Activated T-helper 9 cell treated with anti-CD3 and anti-CD28 coated beads, Interleukin-2, amount 50 U/mL, for 16 hours (primary cell): ENCODE measurements at places on chromosomes 4 and X.

DNA sequence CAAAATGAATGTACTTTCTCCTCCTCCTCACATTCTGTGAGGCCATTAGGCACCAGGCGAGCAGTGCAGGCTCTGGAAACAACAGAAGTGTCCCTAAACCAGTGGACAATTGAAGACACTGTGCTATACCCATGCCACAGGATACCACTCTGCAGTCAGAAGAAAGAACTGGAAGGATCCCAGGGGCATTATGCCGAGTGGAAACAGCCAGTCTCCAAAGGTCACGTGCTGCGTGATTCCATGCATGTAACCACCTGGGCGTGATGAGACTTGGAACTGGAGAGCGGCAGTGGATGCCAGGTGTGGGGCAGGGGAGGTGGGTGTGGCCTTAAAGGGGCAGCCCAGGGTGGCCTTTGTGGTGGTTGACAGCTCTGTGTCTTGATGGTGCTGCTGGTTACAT lies 139.4 kb downstream of the EVC2 start:
- no peak for DNase-seq

GRCh38 chr4:113823291-113823659 lies 61.7 kb upstream of the CAMK2D start:
- no peak for DNase-seq

DNA sequence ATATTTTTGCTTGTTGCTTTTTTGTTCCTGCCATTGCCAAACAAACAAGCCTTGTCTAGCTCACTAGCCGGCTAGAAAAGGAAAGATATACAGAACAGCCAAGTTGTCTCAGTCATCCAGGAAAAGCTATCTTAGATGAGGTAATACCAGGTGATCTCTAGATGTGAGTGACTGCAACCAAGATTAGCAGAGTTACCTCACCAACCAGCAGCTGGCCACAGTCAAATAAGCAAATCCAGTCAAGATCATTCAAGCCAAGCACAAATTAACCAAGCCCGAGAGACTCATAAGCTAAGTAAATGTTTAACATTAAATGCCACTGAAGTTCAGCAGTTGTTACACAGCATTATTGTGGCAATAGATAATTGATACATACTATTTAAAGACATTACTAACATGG lies 108.6 kb downstream of the CENPC start:
- DNase-seq: no peak

- no peak for DNase-seq
These were observed 2371.5 kb upstream of the TENM3 start for GRCh38 chr4:179871726-179872125.

GRCh38 chrX:73262991-73263390 lies 48.3 kb upstream of the NAP1L2 start:
- DNase-seq: no peak

GRCh38 chr4:76830964-76831703 lies 66.8 kb downstream of the SOWAHB start:
- no peak for DNase-seq

DNA sequence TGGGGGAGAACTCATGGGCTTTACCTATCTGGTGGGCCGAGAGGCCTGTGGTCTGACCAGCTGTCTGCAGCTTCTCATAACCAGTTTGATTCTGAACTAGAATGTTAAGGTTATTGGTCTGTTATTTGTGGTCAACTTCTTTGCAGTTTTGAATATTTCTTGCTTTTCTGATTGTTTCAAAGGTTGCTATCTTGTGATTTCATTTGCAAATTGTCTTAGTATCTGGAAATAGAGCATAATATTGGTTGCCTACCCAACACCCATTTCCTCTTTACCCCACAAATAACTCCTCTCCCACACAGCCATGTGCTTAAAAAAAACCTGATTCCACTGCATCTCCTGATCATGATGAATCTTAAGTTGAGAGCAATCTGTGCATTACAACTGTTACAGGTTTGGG lies 39.1 kb upstream of the BMP2K start:
- DNase-seq: no peak

DNA sequence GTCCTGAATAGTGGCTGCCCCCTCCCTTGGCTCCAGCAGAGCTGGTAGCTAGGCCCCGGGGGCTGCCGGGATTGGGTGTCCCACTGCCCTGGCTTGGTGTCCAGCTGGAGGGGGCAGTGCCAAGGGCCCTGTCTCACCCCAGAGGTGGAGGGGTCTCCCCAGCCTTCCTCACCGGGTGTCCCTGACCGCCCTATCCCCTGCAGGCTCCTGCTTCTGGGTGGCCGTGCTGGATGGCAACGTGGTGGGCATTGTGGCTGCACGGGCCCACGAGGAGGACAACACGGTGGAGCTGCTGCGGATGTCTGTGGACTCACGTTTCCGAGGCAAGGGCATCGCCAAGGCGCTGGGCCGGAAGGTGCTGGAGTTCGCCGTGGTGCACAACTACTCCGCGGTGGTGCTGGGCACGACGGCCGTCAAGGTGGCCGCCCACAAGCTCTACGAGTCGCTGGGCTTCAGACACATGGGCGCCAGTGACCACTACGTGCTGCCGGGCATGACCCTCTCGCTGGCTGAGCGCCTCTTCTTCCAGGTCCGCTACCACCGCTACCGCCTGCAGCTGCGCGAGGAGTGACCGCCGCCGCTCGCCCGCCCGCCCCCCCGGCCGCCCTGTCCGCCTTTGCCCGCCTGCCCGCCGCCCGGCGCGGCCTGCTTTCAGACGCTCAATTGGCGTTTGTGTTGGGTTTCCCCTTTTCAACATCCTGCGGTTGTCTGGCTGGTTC lies 4.6 kb downstream of the NAT8L start:
- DNase-seq: no peak

GRCh38 chrX:134631426-134632346 lies 26.6 kb downstream of the PLAC1 start:
- DNase-seq: no peak

- DNase-seq: no peak
These were observed 12.6 kb downstream of the TAF1 start for GRCh38 chrX:71378732-71379131.

DNA sequence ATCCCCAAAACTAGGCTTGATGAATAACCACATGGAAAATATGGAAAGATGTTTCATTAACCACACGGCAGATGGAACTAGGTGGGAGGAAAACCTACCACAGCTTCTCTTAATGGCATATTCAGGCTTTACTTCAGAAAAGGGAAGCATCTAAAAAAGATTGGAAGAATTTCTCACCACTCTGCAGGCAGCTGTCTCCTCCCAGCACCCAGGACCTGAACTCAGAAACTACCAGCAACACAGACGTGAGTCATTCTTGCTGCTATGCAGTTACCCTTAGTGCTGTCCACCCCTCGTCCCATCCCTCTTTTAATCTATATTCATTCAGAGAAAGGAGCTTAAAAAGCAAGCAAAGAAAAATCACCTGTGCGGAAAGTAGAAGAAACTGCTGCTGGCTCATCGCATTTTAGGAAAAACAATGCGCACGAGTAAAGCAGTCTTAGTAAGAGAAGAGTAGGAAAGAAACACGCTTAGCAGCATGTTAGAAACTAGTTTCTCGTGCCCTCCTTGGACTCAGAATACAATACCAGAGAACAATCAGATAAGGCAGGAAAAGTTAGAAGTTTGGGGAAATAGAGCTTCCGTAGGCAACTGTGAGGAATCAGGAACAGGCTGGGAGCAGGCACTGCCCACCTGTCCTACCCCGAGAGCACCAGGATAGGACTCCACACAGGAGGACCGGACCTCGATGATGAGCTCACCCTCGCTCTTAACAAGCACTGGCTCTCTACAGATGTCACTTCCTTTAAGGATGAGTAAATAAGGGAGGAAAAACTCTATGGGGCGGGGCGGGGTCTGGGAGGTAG lies 48.1 kb upstream of the ENPP6 start:
- no peak for DNase-seq

DNA sequence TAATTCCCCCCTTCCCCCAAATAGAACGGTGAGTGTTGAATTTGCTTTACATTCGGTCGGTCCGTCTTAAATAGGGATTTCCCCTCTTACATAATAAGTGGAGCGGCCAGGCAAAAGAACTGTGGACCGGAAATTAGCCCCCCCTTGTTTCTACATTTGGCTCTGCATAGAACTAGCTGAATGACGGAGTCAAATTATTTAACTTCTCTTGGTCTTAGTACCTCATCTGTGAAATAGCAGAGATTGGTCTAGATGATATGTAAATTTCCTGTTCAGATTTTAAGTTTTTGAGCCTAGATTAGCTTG lies 1.3 kb downstream of the SPATA18 start:
- DNase-seq: no peak

GRCh38 chr4:41791557-41791956 lies 43.0 kb upstream of the PHOX2B start:
- DNase-seq: no peak

- no peak for DNase-seq
These were observed 68.7 kb upstream of the ADAD1 start for GRCh38 chr4:122309988-122310626.

DNA sequence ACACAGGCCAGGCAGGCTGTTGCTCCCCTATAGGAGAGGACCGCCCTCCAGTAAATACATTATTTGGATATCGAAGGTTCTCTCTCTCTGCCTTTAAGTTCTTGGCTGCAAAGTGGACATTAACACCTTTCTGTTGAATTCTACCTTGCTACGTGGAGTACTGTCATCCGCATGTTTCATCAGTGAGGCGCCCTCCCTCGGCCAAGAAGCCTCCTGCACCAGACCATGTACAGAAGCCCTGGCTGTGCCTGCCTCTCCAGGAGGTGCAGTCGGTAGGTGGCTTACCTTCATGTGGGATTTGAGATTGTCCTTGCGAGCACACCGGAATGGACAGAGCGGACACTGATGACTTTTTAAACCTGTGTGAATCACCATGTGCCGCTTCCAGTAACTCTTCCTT lies 46.7 kb downstream of the ZNF827 start:
- DNase-seq: no peak

GRCh38 chr4:73735231-73735630 lies 5.1 kb upstream of the CXCL8 start:
- no peak for DNase-seq

DNA sequence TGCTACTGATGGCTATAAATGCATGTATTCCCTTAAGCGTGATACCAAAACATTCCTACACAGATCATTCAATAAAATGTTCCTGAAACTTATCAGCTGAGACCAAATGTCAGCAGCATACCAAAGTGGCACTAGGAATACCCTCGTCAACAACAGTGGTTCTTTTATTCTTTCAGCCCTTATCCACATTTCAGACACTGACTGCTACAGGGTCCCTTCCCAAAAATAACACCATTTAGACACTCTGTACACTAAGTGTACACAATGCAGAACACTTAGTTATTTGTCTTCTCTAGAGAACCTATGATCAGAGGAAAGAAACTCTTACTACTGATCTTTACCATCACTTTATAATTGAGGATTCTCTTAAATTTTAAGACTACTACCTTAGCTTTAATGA lies 94.1 kb downstream of the ATRX start:
- no peak for DNase-seq

DNA sequence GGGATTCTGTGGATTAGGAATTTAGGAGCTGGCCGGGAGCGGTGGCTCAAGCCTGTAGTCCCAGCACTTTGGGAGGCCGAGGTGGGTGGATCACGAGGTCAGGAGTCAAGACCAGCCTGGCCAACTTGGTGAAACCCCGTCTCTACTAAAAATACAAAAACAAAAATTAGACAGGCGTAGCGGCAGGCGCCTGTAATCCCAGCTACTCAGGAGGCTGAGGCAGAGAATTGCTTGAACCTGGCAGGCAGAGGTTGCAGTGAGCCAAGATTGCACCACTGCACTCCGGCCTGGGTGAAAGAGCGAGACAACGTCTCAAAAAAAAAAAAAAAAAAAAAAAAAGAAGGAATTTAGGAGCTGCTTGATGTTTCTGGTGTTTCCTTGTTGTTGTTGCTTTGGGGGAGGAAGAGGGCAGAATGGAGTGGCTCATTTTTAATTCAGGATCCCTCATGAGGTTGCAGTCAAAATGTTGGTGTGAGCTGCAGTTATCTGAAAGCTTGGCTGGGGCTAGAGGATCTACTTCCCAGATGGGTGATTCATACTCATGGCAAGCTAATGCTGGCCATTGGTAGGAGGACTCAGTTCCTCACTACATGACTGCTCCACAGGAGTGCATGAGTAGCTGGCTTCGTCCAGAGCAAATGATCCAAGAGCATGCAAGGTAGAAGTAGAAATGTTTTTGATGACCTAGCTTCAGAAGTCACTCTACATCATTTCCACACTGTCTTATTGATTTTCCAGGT lies 26.5 kb upstream of the JADE1 start:
- no peak for DNase-seq

- no peak for DNase-seq
These were observed 6.4 kb downstream of the RBM3 start for GRCh38 chrX:48580662-48581061.

DNA sequence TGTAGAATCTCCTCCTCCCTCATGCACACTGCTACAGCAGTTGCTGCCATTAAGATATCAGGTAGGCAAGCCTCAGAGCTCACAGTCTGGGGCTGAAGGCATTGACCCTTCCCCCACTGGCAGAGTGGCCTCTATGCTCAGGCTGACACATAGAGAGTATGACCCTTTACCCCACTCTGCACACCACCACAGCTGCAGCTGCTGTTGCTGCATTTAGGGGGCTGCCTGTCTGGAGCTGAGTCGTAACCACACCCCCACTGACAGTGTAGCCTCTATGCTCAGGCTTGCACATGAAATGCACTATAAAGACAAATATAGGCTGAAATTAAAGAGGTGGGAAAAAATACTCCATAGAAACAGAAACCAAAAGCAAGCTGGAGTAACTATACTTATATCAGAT lies 289.3 kb upstream of the PABPC4L start:
- no peak for DNase-seq

DNA sequence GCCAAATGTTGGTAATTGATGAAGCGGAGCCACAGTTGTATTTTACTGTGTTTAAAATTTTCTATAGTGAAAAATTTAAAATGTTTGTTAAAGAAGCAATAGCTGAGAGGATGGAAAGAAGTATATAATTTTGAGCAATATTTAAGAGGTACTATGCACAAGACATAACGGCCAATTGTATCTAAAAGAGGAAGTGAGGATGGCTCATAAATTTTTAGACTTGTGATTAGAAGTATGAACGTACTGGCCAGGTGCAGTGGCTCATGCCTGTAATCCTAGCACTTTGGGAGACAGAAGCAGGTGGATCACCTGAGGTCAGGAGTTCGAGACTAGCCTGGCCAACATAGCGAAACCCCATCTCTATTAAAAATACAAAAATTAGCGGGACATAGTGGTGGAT lies 12.7 kb upstream of the HHIP start:
- no peak for DNase-seq

GRCh38 chrX:39000802-39001201 lies 199.5 kb downstream of the MID1IP1 start:
- no peak for DNase-seq

- no peak for DNase-seq
These were observed 37.4 kb downstream of the CLOCK start for GRCh38 chr4:55509266-55509665.

DNA sequence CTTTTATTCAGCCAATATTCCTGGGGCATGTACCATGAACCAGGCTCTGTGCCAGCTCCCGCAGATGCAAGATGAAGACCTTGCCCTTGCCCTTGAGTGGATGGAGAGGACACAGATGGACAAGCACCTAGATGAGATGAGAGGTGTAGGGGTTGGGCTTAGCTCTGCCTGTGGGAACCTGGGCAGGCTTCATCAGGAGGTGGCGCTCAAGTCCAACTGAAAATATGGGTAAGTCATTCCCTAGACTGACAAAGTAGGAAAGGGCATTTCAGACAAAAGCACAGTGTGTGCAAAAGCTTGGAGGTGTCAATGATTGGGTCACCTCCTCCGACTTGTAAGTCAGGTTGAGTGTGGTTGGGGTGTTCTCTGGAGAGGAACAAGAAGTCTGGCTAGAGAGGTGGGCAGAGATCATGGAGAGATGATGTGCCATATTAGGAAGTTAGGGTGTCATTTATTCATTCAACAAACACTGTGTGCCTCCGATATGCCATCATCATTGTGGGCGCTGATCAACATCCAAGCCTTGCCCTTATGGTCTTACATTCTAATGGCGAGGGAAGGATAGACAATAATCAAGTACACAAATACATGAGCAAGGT lies 64.6 kb downstream of the ANAPC4 start:
- no peak for DNase-seq
